ENCODE measurements at places on chromosomes 4 and X. TPM values are rescaled to one million over a fixed set of nuclear protein-coding genes. Genes with fewer than 3 reads are reported as not detected.
A peak's percentile ranks its signal among the peaks of the same experiment; 100 is the strongest.

GRCh38 chr4:186144946-186145569, 40.6 kb downstream of the FAM149A start:
- H3K27me3 ChIP-seq, result peaks cover 8% of the 10 kb centered on the region
- peak overlapping the region; percentile 56 for H3K27ac ChIP-seq
- no peak for DNase-seq
- H3K4me3 ChIP-seq, result peak overlapping the region; percentile 80
- no peaks in the 10 kb centered on the region for H3K36me3 ChIP-seq

DNA sequence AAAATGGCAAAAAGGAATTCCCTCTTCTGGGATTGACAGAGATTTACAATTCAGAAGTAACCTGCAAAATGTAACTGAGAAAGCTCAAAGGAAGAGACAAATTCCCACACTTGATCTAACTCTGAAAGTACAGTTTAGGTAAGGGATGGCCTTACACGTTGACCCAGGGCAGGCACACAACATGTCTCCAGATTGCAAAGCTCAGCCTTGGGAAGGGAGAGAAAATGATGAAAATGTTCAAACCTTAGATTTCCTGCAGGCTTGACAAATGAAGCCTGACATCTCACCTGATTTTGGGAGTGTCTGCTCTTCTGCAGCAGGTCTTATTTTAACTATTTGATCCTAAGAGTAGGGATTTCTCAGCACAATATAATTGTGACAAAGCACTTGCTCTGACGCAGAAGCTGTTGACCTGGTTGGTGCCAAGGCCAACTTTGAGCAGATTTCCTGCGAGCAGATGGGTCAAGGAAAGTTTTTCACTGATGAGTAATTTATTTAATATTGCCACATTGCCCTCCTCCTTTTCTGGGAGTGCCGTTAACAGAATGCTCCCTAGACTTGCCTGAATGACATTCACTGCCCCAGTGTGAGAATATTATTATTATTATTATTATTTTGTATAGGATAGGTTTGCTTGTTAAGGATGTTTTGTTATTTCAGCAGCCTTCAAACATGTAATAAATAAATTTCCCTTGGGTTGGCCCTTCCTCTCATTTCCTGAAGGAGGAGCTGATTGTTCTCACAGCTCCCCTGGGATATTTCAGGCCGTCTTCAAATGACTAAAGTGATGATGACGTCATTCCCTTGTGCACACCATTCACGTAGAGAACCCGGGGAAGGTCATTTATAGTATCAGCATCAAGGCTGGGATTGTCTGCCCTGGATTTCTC, 157.1 kb downstream of the VEGFC start:
- no peaks in the 10 kb centered on the region for H3K4me1 ChIP-seq
- H3K36me3 ChIP-seq, result no peaks in the 10 kb centered on the region
- peaks cover 7% of the 10 kb centered on the region for H3K27me3 ChIP-seq
- no peak overlapping the region for H3K4me3 ChIP-seq
- H3K27ac ChIP-seq, result no peak overlapping the region

DNA sequence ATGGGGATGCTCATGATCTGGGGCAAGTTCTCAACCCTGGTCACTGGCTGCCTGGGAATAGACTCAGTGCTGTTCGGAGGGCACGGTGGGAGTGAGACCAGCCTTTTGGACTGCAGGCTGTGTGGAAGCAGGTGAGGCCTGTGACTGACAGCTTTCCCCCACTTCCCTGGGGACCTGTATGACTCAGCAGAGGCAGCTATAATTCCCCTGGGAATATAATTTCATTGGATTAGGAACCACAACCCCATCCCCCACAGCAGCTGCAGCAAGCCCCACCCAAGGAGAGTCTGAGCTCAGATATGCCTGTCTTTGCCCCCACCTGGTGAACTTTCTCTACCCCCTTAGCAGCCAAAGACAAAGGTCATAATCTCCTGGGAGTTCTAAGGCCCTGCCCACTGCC, 408.6 kb downstream of the PPP3CA start:
- no peak overlapping the region for H3K27ac ChIP-seq
- H3K27me3 ChIP-seq, result peaks cover 10% of the 10 kb centered on the region

DNA sequence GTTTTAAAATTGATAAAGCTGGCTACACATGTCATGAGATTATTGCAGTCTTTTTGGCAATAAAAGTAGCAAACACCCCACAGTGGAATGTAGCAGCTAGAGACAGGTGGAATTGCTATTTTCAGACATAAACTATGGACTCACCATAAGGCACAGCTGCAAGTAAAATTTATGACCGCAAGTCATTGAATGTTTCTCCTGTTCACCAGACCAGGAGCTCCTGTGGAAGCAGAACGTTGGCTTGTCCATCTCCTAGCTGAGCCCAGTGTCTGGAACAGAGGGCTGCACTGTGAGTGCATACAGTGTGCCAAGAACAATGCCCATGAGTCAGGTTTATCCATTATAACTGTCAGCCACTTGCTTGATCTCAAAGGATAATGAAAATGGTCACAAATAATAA, 538.2 kb downstream of the INPP4B start:
- H3K4me1 ChIP-seq, result peaks cover 2% of the 10 kb centered on the region
- no peaks in the 10 kb centered on the region for H3K27me3 ChIP-seq
- H3K36me3 ChIP-seq, result peaks cover under 1% of the 10 kb centered on the region
- H3K27ac ChIP-seq, result no peak overlapping the region

GRCh38 chr4:123904882-123905281, 508.3 kb downstream of the SPRY1 start:
- no peak overlapping the region for H3K4me3 ChIP-seq
- no peak for DNase-seq
- peaks cover 5% of the 10 kb centered on the region for H3K36me3 ChIP-seq
- no peak overlapping the region for H3K27ac ChIP-seq

GRCh38 chr4:61517144-61517543, 317.0 kb downstream of the ADGRL3 start:
- no peak overlapping the region for H3K4me3 ChIP-seq
- H3K27ac ChIP-seq, result no peak overlapping the region
- DNase-seq, result no peak
- H3K36me3 ChIP-seq, result no peaks in the 10 kb centered on the region

GRCh38 chr4:152258804-152259708, 276.8 kb downstream of the FBXW7 start:
- DNase-seq, result no peak
- H3K27ac ChIP-seq, result peak overlapping the region; percentile 50
- H3K4me3 ChIP-seq, result no peak overlapping the region
- peaks cover 7% of the 10 kb centered on the region for H3K4me1 ChIP-seq

The F8A2 gene
- not detected for total RNA-seq

The OPRPN gene
- total RNA-seq, result not detected

DNA sequence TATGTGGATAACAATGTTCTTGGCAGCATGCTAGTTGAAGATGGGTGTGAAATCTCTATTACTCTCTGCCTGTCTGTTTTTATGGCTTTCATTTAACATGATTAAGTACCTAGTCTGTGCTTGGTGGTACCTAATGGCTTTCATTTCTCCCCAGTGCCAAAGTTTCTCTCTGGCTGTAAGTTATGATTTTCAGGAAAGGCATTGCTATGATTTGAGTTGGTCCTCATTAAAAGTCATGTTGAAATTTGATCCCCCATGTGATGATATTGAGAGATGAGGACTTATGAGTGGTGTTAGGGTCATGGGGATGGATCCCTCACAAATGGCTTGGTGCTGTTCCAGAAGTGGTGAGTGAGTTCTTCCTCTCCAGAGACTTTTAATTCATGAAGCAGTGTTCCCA, 162.4 kb upstream of the IL15 start:
- H3K27me3 ChIP-seq, result no peaks in the 10 kb centered on the region
- H3K27ac ChIP-seq, result no peak overlapping the region
- DNase-seq, result no peak
- peaks cover 27% of the 10 kb centered on the region for H3K4me1 ChIP-seq
- H3K36me3 ChIP-seq, result no peaks in the 10 kb centered on the region

DNA sequence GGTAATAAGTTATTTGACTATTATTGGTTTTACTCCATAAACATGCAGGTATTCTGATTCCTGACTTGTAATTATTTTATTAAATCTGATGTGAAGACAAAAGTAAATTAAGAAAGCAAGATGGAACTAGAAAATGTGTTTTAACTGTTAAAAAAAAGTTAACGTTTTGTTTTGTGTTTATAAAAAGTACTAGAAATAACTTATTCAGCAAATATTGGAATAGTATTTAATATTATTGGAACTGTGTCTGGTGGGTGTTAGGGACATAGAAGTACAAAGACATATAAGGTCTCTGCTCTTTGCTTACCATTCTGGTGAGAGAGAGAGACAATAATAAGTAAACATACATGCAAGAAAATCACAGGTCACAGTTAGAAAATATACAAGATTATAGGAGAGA, 15.7 kb downstream of the TIFA start:
- H3K27me3 ChIP-seq, result no peaks in the 10 kb centered on the region
- H3K4me3 ChIP-seq, result no peak overlapping the region
- H3K4me1 ChIP-seq, result peaks cover 6% of the 10 kb centered on the region
- peaks cover 29% of the 10 kb centered on the region for H3K36me3 ChIP-seq

DNA sequence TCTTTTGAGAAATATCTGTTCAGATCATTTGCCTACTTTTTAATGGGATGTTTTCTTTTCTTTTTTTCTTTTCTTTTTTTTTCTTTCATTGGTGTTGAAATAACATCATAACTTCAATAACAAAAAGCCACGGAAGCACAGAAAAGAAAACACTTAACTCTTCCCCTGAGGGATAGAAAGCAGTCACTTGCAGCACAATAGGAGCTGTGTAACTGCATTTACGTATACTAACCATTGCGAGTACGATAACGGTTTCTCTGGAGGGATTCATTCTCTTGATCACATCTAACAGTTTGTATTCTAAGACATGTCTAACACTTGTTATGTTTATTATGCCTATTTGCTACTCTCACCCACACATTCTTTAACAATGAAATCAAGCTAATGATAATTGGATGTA, 27.3 kb downstream of the C4orf46 start:
- no peak for DNase-seq
- H3K27me3 ChIP-seq, result peaks cover 37% of the 10 kb centered on the region
- peaks cover 16% of the 10 kb centered on the region for H3K4me1 ChIP-seq
- H3K27ac ChIP-seq, result peak overlapping the region; percentile 70
- no peaks in the 10 kb centered on the region for H3K36me3 ChIP-seq

- peak overlapping the region; percentile 13 for H3K27ac ChIP-seq
- H3K4me3 ChIP-seq, result no peak overlapping the region
- H3K27me3 ChIP-seq, result no peaks in the 10 kb centered on the region
- H3K4me1 ChIP-seq, result peaks cover 45% of the 10 kb centered on the region
- DNase-seq, result no peak
- no peaks in the 10 kb centered on the region for H3K36me3 ChIP-seq
Measured at GRCh38 chr4:38154681-38155588, 194.7 kb downstream of the PTTG2 start.

GRCh38 chrX:43493756-43494155, 162.3 kb upstream of the MAOA start:
- no peak for DNase-seq
- H3K27ac ChIP-seq, result no peak overlapping the region
- H3K36me3 ChIP-seq, result no peaks in the 10 kb centered on the region

DNA sequence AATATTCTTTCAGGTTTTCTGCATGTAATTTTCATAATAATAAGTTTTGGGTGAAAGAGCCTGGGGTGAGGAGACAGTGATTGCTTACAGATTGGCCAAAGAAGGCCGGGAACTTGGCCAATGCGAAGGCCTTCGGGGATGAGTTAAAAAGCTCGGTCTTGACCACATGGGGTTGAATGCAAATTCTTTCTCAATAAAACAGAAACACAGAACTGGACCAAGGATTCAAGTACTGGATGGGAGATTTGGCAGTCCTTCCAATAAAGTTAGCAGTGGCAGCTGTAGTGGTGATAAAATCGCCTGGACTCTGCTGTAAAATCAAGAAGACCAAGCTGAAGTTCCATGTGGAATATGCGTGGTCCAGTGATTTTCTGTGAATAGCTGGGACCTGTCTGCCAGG, 282.2 kb upstream of the KLF3 start:
- H3K27me3 ChIP-seq, result peaks cover 10% of the 10 kb centered on the region
- no peak overlapping the region for H3K27ac ChIP-seq
- H3K36me3 ChIP-seq, result peaks cover 2% of the 10 kb centered on the region
- no peak overlapping the region for H3K4me3 ChIP-seq
- peaks cover 4% of the 10 kb centered on the region for H3K4me1 ChIP-seq
- DNase-seq, result no peak

GRCh38 chr4:4693258-4693657, 151.4 kb upstream of the STX18 start:
- peaks cover 24% of the 10 kb centered on the region for H3K4me1 ChIP-seq
- H3K27ac ChIP-seq, result no peak overlapping the region
- H3K27me3 ChIP-seq, result no peaks in the 10 kb centered on the region
- H3K36me3 ChIP-seq, result no peaks in the 10 kb centered on the region
- no peak for DNase-seq

- no peaks in the 10 kb centered on the region for H3K4me1 ChIP-seq
- H3K27ac ChIP-seq, result no peak overlapping the region
- no peak for DNase-seq
- H3K36me3 ChIP-seq, result no peaks in the 10 kb centered on the region
Measured at GRCh38 chr4:36343501-36344175, 62.2 kb downstream of the DTHD1 start.

The AKAP17A gene
- 48.7 TPM for total RNA-seq

DNA sequence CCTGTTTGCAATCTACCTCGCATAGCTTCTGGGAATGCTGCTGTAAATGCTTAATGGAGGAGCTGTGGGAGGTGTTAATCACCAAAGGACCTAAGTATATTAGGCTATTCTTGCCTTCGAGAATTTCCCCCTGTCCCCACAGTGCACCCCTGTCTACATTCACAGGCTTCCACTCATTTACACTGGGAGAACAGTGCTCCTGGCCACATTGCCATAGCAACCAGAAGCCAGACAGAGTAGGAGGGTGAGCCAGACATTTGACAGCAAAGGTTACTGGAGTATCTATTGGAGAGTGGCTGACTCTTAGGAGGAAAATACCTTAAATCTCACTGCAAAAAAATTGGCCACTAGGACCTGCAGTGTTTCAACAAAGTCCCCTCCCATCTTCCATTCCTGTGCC, 185.9 kb upstream of the PBDC1 start:
- no peak overlapping the region for H3K27ac ChIP-seq
- H3K36me3 ChIP-seq, result no peaks in the 10 kb centered on the region
- H3K4me3 ChIP-seq, result no peak overlapping the region
- no peaks in the 10 kb centered on the region for H3K4me1 ChIP-seq

DNA sequence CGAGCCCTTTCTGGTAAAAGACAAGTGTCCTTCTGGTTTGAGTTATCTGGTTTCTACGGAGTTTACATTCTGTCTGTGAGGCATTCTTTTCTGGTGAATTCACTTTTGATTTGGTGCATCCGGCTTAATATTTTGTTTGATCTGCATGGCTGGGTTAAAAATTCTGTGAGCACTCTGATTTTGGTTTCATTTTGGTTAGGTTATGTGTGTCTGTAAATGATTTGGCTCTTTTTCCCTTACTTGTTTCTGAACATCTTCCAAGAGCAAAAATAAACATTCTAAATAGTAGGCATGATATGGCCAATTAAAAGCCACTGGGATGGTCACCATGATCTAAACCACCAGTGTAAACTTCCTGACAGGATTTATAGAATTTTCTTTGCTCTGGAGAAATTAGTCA, 85.7 kb upstream of the PTPN13 start:
- no peaks in the 10 kb centered on the region for H3K36me3 ChIP-seq
- peaks cover 24% of the 10 kb centered on the region for H3K4me1 ChIP-seq
- H3K27ac ChIP-seq, result peak overlapping the region; percentile 72
- no peaks in the 10 kb centered on the region for H3K27me3 ChIP-seq
- DNase-seq, result no peak
- peak overlapping the region; percentile 50 for H3K4me3 ChIP-seq

The FGFBP1 gene
- total RNA-seq, result not detected
